ENCODE measurements at places on chromosomes 2 and 18.
A peak's percentile ranks its signal among the peaks of the same experiment; 100 is the strongest.

DNA sequence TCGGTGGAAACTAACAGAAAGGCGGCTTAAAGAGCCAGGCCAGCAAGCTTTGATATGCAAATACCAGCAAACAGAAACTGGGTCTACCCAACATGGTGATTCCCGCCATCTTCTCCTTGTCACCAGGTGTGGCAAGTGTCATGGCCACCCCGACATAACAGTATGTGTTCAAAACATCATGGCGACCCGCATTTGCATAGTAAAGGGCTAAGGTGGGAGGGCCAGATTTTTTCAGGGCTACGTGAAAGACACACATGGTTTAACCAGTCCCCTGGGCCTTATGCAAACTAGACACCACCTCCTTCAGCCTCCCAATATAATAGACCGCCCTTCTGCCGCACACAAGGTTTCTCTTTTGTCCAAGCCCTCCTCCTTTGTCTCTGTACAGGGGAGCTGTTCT lies 260.4 kb downstream of the METTL4 start:
- no peak for DNase-seq

GRCh38 chr2:33323957-33324356 lies 152.5 kb upstream of the RASGRP3 start:
- DNase-seq, result no peak

- no peak for DNase-seq
Observed at GRCh38 chr2:212908031-212908430, 243.4 kb downstream of the IKZF2 start.

- DNase-seq, result no peak
Observed at GRCh38 chr18:5787936-5788335, 107.4 kb downstream of the TMEM200C start.

DNA sequence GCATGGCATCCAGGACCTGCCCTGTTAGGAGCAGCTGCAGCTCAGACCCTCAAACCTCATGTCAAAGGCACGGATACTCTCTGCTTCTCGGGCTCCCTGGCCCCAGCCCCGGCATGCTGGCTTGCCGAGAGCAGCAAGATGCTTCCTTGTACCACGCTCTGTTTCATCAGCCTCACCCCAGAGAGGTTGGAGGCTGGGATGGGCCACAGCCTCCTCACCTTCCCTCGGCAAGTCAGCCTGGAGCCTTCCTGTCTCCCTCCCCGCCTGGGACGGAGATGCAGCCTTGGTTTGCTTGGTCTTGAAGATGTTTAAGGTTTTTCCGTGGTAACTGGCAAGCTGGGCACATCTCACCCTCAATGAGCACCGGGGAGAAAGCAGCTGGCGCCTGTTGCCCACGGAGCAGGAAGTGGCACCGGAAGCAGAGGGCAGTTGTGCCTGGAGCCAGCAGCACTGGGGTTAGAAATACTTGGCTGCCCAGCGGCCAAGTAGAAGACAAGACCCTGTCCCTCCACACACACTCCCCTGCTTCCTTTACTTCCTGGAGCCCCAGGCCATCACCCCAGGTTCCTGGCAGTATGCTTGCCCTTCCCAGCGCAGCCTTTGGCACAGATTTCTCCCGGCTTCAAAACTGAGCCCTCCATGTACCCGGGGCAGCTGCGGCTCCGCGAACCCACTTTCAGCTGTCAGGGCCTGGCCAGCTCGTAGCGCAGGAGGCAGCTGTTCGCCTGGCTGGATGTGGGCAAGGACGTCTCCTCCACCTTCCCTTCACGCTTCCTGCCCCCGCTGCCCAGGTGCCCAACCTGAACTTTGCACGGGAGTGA lies 17.4 kb downstream of the FBLN7 start:
- no peak for DNase-seq

DNA sequence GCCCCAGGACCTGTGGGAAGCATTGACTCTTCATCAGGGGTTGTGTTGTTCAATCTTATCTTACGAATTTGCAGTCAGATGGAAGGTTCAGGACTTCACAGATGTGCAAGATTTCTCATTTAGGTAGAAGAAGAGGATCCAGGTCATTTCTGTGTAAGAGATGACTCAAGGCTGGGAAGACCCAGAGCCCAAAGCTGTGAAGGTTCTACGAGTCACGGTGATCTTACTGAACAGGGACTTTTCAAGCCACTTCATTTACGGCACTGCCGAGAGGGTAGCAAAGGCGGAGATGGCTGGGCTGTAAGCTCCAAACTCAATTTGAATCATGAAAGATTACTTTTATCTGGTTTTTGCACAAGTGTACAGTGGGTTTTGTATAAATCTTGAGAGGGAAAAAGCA lies 228.0 kb upstream of the MEX3C start:
- DNase-seq, result no peak

GRCh38 chr18:48796491-48797205 lies 154.1 kb downstream of the SMAD7 start:
- DNase-seq, result no peak

- DNase-seq, result peak; percentile 14
Observed at GRCh38 chr2:141767051-141767450, 363.8 kb downstream of the LRP1B start.

DNA sequence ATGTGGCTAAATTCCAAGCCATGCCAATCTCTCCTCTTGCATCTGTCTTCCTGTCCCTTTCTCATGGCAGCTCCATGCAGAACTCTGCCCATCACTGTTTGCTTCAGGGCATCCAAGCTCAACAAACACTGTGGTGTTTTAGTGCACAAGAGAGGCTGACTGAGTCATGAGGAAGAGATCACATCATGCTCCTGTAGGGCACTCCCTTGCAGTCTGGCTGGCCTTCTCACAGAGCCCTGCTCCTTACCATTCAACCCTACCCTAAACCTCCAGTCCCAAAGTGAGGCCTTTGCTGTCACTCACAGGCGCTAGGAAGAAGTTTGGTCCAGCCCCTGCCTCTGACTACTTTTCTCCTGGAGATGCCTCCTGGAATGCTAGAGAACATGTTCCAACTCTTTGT lies 194.0 kb downstream of the LRATD1 start:
- DNase-seq, result no peak
